ENCODE measurements at places on chromosomes 4 and X.

DNA sequence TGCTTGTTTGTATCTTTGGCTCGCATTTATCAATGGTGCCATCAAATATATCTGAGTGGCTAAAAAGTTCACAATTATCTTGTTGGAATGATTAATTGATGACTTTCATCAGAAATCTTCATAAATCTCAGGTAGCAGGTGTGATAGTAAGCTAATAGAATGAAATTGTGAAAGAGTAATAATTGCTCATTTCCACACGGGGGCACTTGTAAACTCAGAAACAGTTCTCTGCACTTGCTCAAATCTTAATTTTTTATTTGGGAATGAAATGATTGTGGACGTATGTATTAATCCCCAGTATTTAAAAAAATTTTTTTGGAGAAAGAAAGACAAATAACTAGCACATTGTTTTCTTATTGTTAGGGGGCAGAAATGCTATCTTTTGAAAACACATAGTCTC, 132.8 kb downstream of the DTHD1 start:
- no peak for DNase-seq

- no peak for DNase-seq
Observed at GRCh38 chrX:20382518-20383297, 116.0 kb upstream of the RPS6KA3 start.

- DNase-seq = no peak
Observed at GRCh38 chr4:40600850-40601249, 28.8 kb downstream of the RBM47 start.

- no peak for DNase-seq
Observed at GRCh38 chrX:74536152-74536831, 78.1 kb downstream of the RLIM start.

GRCh38 chrX:9189286-9189685, 155.4 kb upstream of the FAM9B start:
- no peak for DNase-seq

- no peak for DNase-seq
Observed at GRCh38 chrX:34918856-34919255, 23.7 kb upstream of the FAM47B start.

DNA sequence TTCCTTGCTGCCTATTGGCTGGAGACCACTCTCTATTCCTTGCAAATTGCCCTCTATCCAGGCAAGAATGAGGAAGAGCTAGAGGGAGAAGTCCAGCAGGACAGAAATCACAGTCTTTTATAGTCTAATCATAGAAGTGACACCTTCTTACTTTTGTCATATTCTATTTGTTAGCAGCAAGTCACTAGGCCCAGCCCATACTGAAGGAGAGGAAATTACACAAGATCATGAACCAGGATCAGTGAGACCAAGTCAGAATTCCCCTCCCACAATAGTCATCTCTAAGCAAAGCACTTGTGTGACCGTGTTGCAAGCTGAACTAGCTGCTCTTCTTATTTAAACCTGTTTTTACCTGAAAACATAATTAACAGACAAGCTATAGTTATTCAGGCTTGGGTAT, 317.7 kb downstream of the INPP4B start:
- DNase-seq = no peak

- DNase-seq = no peak
Observed at GRCh38 chr4:178693816-178694215, 1251.6 kb upstream of the AGA start.

DNA sequence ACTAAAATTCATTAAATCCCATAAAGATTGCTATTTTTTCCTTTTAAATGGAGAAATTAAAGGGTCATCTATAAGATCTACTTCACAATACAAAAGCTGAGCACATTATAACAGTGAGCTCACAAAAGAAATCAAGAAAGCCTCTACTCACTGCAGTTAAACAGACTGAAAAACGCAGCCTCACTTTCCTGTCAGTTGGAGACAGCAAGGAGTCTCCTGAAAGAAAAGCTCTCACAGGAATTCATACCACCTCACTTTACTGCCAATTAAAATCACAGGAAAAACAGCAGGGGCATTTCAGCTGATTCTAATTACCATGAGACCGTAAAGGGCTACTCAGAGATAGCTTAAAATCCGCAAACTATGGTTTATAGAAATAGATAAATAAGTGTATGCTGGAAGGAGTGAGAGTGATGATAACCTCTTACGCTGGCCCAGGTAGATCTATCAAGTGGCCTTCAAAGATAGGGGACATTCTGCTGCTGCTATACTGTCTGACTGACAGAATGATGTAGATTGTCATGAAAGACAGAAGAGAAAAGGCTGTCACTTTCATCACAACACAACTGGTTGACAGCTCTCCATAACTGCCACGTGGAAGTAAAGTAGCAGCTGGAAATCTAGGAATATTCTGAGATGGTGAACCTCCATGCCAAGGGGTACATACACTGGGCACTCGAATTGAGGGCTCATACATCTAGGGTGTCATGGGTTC, 1333.7 kb upstream of the DIAPH2 start:
- no peak for DNase-seq

- DNase-seq = no peak
Observed at GRCh38 chr4:124890522-124890921, 178.0 kb upstream of the ANKRD50 start.

- no peak for DNase-seq
Observed at GRCh38 chr4:72344418-72344817, 224.6 kb downstream of the ADAMTS3 start.

GRCh38 chr4:956531-957230, 16.7 kb downstream of the DGKQ start:
- DNase-seq = no peak

DNA sequence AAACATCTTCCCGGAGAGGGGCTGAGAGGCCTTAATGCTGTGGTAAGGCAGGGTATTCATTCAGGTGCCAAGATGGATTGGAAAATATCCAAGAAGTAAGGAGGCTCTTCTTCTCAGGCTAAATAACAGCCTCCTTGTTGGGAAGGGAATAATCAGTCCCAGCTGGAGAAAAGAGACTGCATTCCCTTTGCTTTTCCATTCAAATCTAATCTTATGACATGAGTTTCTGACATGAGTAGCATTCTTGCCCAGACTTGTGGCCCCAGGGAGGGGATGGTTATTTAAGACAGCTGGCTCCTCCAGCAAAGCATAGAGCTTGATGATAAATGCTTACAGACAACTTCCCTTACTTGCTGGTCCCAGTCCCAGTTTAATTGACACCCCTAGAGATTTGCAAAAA, 98.3 kb downstream of the DCLK2 start:
- DNase-seq = no peak

DNA sequence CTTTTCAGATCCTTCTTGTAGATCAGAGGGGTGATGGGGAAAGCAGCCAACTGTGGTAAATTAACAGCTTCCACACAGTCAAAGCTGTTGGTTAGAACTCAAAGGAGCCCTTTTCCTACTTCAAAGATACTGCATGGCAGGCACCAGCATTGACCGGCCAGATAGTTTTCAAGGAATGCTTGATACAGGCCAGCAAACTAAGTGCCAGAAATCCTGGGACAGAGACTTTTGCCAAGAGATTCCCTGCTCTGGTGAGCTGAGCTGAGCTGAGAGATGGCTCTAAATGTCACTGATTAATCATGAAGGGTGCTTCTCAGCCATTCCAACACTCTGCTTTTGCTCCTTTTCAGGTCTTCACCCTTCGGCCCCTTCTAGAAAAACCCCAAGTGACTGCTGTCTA, 131.6 kb upstream of the MED14 start:
- DNase-seq = no peak

DNA sequence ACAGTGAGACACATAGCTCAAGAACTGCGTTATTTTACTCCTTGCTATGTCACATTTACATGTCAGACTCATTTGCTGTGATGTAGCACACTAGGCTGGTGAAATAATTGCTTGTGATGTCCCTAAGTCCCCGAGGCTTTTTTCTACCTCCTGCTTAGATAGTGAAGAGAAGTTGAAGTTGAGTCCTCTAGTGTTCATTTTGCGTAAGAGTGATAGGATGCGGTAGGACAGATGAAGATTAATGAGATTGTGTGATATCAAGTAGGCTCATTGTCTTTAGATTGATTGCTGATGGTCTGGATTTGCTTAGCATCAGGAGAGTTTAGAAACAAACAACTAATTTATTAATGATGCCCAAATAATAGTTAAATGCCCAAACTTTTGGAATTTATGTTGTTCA, 173.6 kb upstream of the NUDT6 start:
- no peak for DNase-seq

- DNase-seq = no peak
Observed at GRCh38 chr4:183241322-183241640, 78.8 kb downstream of the CLDN22 start.

GRCh38 chr4:79421483-79421882, 13.5 kb upstream of the GK2 start:
- no peak for DNase-seq

DNA sequence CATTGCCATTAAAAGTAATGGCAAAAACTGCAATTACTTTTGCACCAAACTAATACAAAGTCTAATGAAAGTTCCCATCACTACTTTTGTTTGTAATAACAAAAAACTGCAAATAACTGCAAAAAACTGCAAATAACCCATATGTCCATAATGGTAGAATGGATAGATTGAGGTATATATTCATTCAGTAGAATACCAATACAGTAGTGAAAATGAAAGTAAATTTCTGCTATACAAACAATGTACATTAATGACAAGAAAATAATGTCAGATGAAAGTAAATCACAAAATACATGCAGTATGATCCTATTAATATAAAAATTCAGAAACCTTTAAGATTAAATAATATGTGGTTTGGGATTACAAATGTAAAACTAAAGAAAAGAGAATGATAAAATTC, 41.3 kb upstream of the CEP135 start:
- DNase-seq = no peak

DNA sequence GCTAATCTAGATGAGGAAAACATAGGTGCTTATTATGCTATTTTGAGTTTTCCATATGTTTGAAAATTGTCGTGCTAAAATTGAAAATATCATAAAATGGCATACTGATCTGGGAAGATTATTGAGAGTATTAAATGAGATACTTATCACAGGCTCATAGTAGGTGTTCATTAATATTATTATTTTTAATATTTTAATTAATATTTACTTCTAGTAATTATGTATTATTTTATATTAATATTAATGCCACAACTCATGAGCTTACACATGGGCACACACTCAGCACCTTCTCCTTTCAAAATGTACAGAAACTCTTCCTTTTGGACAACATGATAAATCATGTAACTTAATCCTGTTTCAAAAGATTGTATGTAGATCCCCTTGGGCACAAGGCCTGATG, 223.6 kb downstream of the RAB28 start:
- DNase-seq = no peak

GRCh38 chr4:21012851-21013331, 312.6 kb downstream of the PACRGL start:
- DNase-seq = no peak

- DNase-seq = no peak
Observed at GRCh38 chr4:139207873-139208403, 30.9 kb upstream of the ELF2 start.

DNA sequence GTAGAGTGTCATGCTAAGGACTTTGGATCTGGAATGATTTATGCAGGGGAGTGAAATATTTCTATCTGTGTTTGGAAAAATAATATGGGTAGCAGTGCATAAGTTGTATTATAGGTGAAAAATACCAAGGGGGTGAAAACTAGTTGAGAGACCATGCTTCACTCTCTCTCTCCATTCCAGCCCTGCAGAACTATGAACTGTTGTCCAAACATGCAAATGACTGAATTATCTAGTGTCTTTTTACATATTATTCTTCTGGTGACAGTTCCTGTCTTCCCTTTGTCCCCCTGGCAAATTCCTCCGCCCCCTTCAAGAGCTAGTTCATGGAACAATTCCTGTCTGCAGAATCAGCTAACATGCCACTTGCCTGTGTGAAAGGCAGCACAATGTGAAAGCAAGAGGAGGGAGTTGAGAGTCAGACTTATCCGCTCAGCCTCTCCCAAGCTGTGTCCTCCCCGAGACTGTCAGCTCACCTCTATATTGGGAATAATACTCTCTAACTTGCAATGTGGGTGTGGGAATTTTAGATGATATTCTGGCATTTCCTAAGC, 2.3 kb downstream of the PF4 start:
- no peak for DNase-seq

GRCh38 chrX:139784807-139785206, 76.8 kb upstream of the MCF2 start:
- no peak for DNase-seq

GRCh38 chrX:154446430-154446829, 2.5 kb downstream of the FAM50A start:
- DNase-seq = no peak

DNA sequence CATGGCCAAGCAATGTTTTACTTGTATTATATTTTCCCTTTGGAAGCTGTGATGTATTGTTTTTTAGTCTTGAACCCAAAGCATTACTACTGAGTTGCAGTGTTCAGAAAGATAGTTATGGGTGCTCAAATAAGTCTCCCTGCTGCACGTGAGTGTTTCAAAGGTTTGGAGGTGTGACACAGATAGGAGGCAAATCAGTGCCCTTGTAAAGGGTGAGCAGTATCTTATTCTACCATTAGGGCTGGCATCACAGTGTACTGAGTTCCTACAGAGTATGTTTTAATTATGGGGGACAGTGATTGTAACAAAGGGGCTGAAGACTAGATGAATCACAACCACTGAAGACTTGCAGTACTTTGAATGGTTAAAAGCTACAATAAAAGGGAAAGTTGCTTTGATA, 38.3 kb downstream of the NOCT start:
- DNase-seq = no peak

- DNase-seq = no peak
Observed at GRCh38 chr4:6225469-6225868, 25.1 kb upstream of the JAKMIP1 start.

DNA sequence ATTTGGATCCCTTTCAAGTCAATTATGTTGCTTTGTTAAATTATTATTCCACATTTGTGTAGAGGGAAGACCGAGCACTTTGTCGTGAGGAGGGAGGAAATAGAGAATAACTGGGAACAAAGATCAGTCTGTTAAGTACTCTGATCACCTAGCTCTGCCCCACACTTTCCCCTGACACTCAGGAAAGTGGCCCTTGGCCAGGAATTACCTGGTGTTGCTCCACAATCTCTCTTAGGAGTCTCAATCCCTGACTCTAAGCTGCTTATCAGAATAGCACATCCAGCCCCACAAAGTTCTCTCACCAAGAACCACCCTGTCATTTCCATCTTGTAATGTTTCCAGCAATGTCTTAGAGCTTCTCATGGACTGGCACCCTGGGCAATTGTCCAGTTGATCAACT, 83.8 kb upstream of the BMPR1B start:
- no peak for DNase-seq

GRCh38 chr4:158462611-158463010, 59.1 kb upstream of the RXFP1 start:
- DNase-seq = no peak

- DNase-seq = no peak
Observed at GRCh38 chrX:118530219-118530911, 34.8 kb downstream of the DOCK11 start.
